NCI-H2029 treated with DMSO at 0.1 percent for 48 hours (cell line): ENCODE measurements at places on chromosomes 5 and 9.

- DNase-seq: no peak
Observed at GRCh38 chr9:6413365-6414246, 607 bp downstream of the UHRF2 start.

- DNase-seq: no peak
Observed at GRCh38 chr9:102499468-102499867, 495.7 kb upstream of the CYLC2 start.

DNA sequence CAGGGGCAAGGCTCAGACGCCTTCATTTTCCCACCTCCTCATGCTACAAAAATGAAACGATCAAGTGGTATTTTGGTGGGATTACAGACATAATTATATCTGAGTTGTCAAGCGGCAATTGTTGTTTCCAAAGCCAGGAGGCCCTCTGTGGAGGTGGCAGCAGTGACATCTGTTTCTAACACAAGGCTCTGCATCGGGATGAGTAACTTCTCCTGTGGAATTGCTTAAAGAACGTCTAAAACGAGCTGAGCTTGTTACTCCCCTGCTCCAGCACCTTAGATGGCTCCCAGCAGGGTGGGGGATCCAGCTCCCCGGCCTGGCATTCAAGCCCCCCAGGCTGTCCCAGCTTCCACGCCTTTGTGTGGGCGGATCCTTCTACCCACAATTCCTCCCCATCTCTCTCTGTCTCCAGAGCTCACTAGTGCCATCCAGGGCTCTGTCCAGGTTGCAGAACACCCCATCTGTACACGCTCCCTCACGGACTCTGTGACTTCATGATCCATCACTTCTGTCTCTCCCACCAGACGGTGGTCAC, 36.8 kb downstream of the DAB2IP start:
- DNase-seq: no peak

DNA sequence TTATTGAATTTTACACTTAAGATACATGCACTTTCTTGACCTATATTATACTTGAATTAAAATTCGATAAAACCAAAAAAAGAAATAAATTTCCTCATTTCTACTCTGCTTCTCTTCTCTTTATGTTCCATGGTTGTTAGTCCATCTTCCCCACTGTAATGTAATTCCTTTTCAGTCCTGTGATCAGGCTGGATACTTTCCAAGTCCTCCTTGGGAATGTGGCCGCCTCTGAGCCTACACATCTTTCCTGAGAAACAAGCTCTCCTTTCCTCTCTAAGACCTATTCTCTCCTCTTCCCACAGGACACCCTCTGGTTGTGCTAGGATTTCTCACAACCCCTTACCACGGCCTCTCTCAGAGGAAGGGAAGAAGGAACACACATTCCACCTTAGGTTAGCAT, 285.1 kb downstream of the DNAH5 start:
- no peak for DNase-seq

GRCh38 chr5:3393920-3394597, 201.6 kb upstream of the IRX1 start:
- DNase-seq: no peak

- no peak for DNase-seq
Observed at GRCh38 chr5:93586736-93587596, 3.9 kb downstream of the NR2F1 start.
